ENCODE measurements at places on chromosomes 5 and 9.

GRCh38 chr9:81499021-81499454 is 190.3 kb downstream of the TLE1 start:
- no peak for DNase-seq

DNA sequence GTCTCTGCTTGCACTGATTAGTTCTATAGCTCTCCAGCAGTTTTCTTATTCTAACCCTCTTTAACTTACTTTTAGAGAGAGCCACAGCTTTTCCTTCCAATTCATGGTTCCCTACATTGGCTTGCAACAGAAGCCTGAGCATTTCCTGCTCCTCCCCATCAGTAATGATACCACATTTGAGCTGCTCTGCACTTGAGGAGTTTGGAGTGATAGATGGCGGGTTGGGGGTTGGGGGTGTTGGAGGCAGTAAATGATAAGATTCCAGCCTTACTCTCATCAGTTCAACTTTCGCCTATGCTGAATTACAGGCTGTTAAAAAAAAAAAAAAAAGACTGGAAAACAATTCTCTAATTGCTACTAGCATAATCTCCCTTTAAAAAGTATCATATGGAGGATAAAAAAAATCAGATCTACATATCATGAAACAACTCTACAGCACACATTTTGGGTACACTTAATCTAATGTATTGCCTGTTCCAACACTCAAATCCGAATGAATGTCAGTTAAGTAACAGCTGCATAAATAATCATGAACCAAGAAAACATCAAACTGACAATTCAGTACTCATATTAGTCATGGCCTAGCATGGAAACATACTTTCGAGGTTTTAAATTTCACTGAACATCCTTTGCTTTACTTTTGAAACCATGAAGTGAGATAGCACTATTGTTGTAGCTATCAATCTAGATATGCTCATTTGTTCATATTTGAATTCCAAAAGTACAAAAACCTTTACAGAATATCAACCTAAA is 224.7 kb downstream of the NFIB start:
- DNase-seq = no peak

GRCh38 chr5:31867219-31867618 is 228.3 kb downstream of the PDZD2 start:
- no peak for DNase-seq

DNA sequence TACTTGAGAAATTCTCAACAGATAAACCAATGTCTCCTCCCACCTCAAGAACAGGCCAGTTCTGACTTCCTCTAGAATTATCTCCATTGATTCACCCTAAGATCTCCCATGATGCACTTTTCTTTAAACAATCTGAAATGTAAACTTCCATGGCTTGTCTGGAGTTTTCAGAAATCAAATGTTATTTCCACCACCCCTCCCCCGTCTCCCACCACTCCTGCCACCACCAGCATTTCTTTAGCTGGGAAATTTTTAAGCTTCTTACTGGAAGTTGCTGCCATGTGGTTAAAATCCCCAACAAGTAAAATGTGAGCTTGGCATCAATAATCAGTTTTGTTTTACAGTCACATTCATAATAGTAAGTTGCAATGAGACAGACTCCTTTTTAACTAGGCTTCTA is 32.8 kb upstream of the BASP1 start:
- DNase-seq = no peak

- DNase-seq = no peak
Observed at GRCh38 chr9:136439481-136440408, at the start of gene INPP5E. Gene INPP5E (minus strand): TSS chr9:136439845. CDS start chr9:136439419, 426 bp downstream.

DNA sequence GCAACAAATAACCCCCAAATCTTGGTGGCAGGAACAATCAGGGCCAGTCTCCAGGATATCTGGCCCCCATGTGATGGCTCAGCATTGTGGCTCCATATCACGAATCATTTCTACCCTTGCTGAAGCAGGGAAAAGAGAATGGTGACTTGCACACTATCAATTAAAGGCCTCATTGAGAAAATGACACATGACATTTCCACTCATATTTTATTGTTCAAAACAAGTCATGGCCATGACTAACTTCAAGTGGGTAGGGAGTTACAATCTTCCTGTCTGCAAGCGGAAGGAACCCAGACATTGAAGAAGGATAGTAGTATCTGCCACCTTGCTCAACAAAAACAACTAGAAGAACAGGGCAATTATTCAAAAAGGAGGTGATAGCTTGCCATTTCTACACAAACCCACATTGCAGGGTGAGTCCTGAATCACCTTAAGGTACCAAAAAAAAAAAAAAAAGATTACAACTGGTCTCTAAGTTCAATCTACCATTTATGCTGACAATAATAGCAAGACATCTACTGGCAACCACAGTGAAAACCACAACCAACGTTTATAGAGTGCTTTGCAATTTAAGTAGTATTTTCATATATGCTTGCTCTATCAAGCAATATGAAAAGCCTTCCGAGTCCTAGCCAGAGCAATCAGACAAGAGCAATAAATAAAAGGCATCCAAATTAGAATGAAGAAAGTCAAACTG is 186.7 kb upstream of the DAPK1 start:
- no peak for DNase-seq

GRCh38 chr9:34279411-34279810 is 49.7 kb downstream of the KIF24 start:
- DNase-seq = no peak

DNA sequence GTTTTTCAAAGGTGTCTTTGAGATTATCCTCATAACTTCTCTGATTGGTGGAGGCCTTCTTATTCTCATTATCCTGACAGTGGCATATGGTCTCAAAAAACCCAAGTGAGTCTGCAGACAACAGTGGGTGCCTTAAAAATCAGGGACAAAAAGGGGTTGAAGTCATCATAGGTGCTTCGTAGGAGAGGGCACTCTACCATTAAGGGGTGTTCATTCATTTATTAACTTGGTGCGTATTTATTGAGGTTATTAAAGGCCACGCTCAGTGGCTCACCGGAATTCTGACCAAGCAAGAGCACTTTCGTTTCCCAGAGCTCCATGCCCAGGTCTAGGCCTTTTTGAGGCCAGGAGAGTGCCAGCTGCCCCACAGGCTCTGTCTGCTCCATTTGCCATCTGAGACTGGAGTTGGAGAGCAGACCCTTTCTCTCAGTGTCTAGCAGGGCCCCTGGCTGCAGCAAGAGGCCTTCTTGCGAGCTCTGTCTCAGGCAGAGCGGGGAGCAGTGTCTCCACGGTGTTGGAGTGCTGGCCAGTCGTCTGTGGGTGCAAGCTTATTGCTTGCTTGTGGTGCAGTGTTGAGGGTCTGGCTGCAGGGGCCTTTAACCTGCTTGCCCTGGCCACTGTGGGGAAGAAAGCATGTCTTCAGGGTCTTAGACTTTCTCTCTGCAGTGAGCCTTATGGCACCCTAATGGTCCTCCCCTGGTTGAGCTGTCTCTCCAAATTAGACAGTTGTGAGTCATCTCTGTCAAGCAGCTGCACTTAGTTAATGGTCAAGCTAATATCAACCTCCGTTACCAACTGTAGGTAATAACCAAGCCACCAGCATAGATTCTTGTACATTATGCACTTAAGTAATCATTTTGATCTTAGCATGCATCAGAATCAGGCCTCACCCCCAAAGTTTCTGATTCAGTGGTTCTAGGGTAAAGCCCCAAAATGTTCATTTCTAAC is 62.6 kb downstream of the IL31RA start:
- no peak for DNase-seq

- no peak for DNase-seq
Observed at GRCh38 chr5:143456952-143457547, 53.6 kb upstream of the NR3C1 start.

GRCh38 chr9:118303216-118303615 is 599.0 kb downstream of the TLR4 start:
- no peak for DNase-seq

- no peak for DNase-seq
Observed at GRCh38 chr5:14925326-14925725, 53.7 kb upstream of the ANKH start.

- no peak for DNase-seq
Observed at GRCh38 chr5:83800201-83800600, 79.5 kb upstream of the HAPLN1 start.

- no peak for DNase-seq
Observed at GRCh38 chr5:173567548-173567947, 48.9 kb downstream of the BOD1 start.

DNA sequence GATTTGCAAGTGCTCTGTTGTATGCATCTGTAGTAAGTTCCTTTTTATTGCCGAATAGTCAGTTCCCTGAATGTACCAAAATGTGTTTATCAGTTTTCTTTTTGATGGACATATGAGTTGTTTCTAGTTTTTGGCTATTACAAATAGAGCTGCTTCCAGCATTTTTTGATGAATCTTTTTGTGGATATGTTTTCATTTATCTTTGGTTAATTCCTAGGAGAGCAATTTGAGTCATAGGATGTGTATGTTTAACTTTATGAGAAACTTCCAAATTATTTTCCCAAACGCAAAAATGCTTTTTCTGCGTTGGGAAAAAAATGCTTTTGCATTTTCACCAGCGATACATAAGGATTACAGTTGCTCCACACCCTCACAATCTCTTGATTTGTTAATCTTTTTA is 287.7 kb downstream of the FER start:
- DNase-seq = no peak

DNA sequence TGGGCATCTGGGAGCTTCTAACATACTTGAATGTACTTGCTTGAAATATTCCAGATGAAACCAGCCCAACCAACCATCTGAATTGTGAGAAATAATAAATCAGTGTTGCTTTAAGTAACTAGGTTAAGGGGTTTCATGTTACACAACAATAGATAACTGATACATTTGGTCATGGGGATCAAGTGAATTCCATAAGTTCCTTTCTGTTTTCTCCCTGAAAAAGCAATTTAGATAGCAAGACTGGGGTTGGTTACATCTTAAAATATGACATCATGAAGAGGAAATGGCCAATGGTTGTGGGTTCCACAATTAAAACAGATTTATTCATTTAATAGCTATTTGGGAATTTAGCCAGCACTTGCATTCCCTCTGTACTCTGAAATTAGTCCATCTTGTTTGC is 559.7 kb downstream of the TLR4 start:
- DNase-seq = no peak

- DNase-seq = no peak
Observed at GRCh38 chr9:136306211-136307208, 2.6 kb upstream of the CCDC187 start.

DNA sequence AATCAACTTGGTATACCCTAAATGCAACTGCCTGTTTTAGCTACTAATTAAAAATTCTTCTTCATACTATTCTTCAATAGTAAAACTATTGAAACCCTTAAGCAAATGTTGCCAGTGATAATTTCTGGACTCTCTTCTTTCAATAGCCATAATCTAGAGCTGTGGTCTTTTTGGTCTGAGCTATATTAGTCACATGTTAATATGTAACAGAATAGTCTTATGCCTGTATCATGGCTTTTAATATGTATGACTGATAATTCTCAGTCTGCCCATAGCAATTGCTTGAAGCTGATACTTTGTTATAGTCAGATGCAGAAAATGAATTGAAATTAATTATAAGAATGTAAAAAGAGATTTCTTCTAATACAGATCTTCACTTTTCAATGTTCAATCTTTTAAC is 1871.9 kb upstream of the CDH6 start:
- no peak for DNase-seq

DNA sequence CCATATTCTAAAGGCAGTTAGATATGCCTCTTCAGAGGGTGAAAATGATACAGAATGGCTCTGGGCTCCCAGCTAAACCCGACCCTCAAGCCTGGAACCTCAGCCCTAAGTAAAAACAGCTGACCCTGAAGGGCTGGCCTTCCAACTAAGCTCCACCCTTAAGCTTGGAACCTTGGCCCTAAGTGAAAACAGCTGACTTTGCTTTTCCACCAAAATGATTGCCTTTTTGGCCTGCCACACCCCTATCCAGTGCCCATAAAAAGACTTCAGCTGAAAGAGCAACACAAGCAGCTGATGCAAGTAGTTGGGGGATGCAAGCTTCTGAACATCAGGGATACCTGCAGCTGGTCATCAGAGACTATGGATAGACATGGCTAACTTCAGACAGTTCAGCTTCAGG is 647.4 kb upstream of the SGCD start:
- DNase-seq = no peak

- DNase-seq = no peak
Observed at GRCh38 chr9:84481231-84481630, 140.7 kb upstream of the SLC28A3 start.

GRCh38 chr9:7289773-7290172 is 509.8 kb downstream of the DMAC1 start:
- DNase-seq = no peak

GRCh38 chr9:110691002-110691549 is 22.5 kb downstream of the MUSK start:
- DNase-seq = peak; percentile 38

DNA sequence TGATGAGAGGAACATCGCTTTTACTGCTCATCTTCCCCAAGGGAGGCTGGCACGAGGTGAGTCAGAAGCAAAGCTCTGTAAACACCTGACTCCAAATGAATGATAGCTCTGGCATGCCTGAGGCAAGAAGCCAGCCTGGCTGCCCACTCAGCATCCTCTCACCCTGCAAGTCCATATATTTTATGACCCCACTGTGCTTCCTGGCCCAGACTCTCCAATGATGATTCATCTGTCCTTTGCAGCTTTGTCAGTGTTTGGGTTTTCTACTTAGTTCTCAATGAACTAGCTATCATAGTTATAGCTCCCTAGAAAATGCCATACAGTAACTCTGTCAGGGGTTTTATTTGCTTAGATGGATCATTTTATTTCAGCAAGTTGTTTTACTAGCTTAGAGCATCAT is 52.1 kb upstream of the FSTL4 start:
- peak; percentile 89 for DNase-seq

Data from PC-9 (cell line).